Dorsolateral prefrontal cortex (tissue), 122 donors: ENCODE measurements at places on chromosomes 1 and 21.

GRCh38 chr1:151989211-151989862 lies 4.3 kb downstream of the S100A10 start:
- DNase-seq: no peak

DNA sequence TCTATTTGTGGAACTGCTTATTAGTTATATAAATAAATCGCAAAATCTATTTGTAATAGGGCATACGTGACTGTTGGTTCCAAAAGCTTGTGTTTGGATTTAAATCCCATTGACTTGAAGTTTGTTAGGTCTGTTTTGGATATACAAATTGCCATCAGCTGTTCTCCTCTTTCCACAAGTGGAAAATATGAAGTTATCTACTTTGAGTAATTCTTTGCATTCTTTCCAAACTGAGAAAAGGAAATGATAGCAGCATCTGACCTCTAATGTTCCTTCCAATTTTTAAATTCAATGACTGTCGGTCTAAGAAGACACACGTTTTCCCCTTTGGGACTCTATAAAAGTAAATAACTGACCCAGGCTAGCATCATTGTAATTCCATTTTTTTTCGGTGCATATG lies 165.7 kb upstream of the SGIP1 start:
- no peak for DNase-seq

GRCh38 chr1:44717156-44717555 lies 13.8 kb downstream of the RNU5D-1 start:
- no peak for DNase-seq

- DNase-seq: no peak
Observed at GRCh38 chr1:218369688-218370511, 24.8 kb downstream of the TGFB2 start.

DNA sequence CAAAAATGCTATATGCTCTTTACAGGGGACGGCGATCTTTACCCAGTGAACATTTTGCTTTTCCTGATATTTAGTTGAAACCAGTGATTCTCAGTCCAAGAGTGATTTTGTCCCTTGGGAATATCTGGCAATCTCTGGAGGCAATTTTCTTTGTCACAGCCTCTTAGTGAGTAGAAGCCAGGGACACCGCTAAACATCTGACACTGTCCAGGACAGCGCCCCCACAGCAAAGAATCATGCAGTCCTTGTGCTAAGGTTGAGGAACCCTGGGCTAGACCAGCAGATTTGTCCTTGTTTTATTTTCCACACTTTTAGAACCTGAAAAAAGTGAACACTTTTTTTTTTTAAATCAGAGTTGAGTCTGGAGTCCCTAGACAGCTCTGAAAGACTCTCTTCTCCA lies 13.1 kb downstream of the EVA1C start:
- no peak for DNase-seq

DNA sequence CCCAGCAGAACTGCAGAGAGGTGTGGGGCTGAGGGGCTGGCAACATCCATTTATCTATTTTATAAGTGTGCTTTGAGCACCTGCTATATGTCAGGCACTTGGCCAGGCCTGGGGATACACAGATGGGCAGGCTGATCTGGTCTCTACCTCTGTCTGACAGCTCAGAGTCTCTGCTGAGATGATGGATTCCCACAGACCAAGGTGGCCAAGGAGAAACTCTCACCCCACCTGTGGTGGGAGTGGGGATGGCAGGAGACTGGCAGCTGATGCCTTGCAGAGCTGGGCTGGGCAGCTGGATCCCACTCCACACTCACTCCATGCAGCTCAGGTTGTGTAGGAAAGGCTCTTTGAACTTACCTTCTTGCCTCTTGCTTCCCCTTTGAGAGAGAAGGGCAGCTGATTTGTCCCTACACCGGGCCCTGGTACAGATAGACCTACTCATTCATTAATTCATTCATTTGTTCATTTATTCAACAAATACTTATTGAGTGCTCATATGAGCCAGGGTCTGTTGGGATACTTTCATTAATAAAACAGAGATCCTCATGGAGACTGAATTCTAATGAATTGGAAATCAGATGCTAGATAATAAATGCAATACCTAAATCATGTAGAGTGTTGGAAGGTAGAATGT lies 9.0 kb downstream of the ADORA1 start:
- no peak for DNase-seq
